ENCODE measurements at places on chromosomes 3 and 15.

GRCh38 chr15:83930392-83931212 lies 276.7 kb downstream of the ADAMTSL3 start:
- no peak for DNase-seq

GRCh38 chr15:88982304-88982945 lies 69.2 kb upstream of the MFGE8 start:
- no peak for DNase-seq

DNA sequence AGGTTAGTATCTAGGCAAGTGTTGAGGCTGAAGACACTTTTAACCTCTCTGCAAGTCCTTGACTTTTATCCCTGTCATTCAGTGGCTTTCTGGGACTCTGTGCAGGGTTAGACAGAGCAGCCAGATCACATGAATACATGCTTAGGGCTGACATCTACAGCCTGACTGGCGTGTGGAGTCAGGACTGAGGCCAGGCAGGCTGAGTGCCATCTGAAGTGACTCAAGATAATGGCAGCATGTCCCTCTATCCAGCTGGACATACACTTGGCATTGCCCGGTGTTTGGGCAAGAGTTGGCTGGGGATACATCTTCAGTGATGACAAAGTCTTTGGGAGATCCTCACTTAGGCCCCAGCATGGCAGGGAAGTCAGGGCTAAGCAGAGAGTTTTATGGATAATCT lies 22.4 kb downstream of the DUOX2 start:
- no peak for DNase-seq

DNA sequence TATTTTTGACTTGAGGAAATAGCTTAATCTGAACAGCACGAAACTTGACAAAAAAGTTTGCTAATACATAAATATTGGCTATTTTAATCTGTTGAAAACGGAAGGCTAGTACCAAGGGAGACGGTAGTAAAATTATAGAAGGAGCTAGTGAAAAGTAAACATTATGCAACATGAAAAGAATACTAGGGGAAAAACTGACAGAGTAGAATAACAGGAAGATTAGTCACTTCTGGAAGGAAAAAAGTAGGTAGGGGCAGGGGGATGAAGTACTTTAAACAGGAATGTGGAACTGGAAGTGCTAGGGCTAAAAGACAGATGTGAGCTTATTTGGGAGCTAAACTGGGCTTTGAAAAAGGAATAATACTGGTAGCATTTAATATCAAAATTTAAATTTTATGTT lies 60.1 kb downstream of the MBNL1 start:
- DNase-seq: no peak

DNA sequence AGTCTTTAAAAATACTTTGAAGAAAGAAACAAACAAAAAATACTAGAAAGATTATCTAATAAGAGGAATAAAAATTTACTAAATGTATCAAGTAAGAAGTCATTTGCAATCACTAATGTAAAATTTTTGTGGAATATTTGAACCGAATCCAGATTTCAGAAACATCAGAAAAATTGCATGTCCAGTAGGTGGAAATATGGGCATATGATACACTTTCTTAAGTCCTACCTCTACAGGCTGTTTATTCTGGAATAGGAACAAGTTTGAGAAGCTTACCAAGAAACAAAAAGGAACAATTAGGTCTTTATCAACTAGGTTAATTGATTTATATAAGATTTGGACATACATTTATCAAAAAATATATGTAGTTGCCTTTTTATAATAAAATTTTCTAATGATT lies 292.9 kb upstream of the ROBO1 start:
- no peak for DNase-seq

GRCh38 chr15:58758141-58758540 lies 8.6 kb upstream of the ADAM10 start:
- no peak for DNase-seq

GRCh38 chr3:193788189-193788991 lies 195.4 kb downstream of the OPA1 start:
- no peak for DNase-seq

DNA sequence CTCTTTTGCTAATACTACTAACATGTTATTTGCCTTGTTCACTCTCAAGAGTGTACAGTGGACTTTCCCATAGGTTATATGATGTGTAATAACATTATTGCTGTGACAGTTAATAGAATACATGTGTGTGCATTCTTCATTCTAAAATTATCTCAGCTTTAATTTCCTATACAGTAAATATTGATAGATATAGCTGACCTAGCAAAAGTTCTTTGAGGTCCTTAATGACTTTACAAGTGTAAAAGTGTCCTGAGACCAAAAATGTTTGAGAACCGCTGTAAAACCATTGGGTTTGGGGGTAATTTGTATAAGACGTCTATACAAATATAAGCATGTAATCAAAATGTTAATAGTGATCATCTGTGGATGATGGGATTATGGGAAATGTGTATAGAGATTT lies 469.5 kb upstream of the PROK2 start:
- DNase-seq: no peak

DNA sequence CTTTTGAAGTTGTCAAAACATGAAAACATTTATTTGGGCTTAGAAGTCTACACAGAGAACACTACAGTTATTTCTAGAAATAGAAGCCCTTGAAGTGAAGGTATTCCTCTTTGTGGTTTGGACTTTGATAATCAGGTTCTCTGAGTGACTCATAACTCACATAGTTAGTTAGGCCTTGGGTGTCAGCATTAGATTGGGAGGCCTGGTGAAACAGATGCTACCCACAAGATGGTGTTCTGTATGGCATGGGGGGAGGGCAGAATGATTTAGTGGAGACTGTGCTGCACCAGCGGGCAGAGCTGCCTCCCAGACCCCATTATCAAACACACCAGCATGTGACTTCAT lies 108.9 kb upstream of the ETV5 start:
- DNase-seq: no peak
